Stimulated activated CD4-positive, alpha-beta T cell treated with anti-CD3 and anti-CD28 coated beads, Interleukin-2, amount 100 ng/mL, for 24 hours (primary cell): ENCODE measurements at places on chromosomes 1 and 21.

- no peak for DNase-seq
Observed at GRCh38 chr1:167268347-167268787, 47.7 kb downstream of the POU2F1 start.

DNA sequence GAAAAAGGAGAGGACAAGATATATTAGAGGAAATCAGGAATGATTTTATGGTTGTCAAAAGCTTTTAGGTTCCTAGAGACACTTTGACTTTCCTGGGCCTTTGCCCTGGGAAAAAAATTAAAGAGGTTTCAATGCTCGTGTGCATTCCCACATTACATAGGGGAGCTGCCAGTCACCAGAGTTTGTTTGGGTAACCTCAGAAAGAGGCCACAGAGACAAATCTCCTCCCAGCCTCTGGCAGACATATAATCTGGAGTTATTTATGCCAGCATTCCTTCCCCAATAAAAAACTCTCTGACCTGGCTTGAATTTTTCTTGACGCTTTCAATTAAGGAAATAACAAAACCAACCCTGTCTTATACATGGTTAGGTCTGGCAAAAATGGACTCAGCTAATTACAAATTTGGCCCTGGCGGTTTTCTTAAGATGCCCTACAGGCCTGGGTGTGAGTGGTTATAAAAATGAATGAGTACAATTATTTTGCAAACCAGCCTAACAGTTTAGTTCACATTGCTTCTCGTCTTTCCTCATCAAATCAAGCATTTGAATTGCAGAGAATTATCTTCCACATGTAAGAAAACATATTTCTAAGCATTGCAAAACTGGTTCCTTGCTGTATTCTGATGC, 63.7 kb downstream of the WLS start:
- no peak for DNase-seq

DNA sequence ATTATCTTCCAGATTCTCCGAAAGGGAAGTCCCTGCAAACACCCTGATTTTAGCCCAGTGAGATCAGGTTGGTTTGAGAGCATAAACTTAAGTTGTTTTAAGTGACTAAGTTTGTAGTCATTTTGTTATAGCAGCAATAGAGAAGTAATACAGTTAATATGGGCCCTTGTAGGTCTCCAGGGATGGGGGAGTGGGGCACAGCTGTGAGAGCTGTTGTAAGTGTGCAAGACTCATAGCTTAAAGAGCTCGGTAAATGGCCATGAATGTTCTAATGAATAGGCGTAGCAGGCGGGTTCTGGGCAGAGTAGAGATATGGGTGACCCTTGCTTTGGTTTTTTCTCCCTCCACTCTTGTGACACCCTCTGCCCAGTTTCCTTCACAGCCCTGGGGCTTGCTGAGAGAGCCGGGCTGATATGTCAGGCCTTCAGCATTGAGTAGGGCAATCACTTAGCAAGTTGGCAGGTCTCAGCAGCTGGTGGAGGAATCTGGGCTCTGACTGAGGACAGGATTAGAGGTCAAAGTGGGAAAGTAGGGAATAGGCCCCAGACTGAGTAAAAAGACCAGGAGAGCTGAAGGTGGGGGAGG, 16.0 kb upstream of the ID3 start:
- no peak for DNase-seq

GRCh38 chr1:38735651-38736161, 123.9 kb downstream of the RRAGC start:
- DNase-seq, result no peak

GRCh38 chr1:220092694-220093093, 1.2 kb upstream of the IARS2 start:
- DNase-seq, result no peak
